ENCODE measurements at places on chromosomes 7 and 10.

DNA sequence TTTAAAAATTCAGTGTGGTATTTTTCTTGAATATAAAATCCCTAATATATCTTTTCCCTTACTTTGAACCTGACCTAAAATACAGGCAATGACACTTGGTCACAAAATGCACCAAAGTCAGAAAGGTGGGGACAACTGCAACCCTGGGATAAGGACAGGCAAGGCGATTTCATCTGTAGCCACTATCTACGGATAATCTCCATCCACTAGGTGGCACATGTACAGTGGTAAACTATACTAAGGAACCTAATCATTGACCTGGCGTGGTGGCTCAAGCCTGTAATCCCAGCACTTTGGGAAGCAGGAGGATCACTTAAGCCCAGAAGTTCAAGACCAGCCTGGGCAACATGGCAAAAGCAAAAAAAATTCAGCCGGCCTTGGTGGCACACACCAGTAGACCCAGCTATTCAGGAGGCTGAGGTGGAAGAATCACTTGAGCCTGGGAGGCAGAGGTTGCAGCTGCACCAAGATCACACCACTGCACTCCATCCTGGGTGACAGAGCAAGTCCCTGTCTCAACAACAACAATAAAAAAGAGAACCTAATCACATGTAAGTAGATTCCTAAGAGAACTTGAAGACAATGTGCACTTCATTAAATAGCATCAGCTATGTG lies 98.9 kb downstream of the KMT2C start:
- no peak for DNase-seq

DNA sequence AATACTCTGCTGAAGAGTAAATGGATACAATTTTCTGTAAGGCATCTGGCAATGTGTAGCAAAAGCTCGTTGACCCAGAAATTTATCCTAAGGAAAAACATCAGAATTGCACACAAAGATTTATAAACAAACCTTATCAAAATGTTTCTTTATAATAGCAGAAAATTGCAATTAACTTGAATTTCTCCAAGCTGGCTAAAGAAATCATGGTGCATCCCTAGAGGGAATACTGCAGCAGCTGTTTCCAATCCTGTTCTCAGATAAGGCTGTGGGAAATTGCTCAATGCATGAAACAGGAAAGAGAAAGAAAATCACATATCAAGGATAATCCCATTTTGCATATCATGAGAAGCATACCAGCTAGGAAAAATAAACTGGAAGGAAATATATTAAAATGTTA lies 18.7 kb downstream of the TACR2 start:
- no peak for DNase-seq

DNA sequence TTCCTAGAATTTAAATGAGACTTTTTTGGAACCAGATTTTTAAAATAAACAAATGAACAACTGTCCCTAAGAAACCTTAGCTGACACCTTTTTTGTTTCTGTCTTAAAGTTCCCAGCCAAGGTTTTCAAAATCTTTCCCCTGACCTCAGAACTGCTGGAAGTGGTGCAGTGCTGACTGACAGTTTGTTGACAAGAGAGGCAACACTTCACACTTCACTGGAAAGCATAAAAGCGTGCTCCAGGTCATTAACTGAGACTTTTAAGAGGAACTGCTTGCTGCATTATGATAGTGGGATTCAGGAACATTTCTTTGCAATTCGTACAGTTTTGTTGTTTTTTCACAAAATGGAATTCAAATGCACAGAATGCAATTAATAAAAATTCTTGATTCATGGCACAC lies 36.2 kb downstream of the SYPL1 start:
- no peak for DNase-seq

DNA sequence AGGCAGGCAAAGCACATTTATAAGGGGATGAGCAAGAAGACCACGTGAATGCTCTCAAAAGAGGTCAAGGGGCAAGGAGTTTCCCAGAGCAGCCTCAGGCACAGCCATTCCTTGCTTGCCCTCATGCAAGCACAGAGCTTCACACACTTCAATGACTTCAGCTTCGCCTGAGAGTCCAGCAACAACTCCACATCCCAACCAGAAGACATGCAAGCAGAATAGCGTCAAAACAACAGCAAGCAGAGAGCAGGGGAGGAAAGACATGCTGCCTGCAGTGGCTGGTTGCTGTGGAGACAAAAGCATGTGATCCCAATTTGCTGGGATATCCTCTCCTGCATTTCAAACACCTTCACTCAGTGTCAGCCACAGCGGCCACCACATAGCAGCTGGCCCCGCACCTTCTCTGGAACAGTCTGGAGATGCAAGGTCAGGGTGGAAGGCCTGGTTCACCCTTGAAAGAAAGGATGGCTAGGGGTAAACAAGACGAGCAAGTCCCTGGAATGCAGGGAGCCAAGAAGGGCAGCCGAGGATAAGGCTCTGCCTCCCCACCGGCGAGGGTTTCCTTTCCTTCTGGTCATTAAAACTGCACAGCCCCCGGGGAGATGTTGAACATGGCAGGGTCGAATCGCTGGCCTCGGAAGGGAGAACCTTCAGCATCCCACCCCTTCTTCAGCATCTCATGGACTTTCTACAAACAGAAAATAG lies 60.2 kb upstream of the CAMK2B start:
- no peak for DNase-seq

DNA sequence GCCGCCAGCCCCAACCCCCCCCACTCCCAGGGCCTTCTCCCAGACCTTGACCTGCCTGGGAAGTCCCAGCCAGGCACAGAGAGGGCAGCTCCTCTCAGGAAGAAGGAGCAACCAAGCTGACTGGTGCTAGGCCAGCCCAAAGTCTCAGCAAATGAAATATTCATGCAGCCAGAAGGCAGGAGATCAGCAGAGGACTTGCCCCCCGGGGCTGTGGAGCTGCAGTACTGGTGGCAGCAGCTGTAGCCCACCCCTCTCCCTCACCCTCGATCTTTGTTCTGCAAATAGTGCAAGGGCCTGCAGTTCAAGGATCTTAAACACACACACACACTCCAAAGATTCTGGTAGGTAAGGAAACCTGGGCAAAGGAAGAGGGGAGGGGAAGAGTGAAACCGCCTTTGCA lies 3.5 kb upstream of the SRRM3 start:
- no peak for DNase-seq

- DNase-seq = no peak
Observed at GRCh38 chr7:135834266-135834665, 85.7 kb upstream of the FAM180A start.

GRCh38 chr7:116772423-116772863 lies 89.9 kb upstream of the CAPZA2 start:
- DNase-seq = no peak

DNA sequence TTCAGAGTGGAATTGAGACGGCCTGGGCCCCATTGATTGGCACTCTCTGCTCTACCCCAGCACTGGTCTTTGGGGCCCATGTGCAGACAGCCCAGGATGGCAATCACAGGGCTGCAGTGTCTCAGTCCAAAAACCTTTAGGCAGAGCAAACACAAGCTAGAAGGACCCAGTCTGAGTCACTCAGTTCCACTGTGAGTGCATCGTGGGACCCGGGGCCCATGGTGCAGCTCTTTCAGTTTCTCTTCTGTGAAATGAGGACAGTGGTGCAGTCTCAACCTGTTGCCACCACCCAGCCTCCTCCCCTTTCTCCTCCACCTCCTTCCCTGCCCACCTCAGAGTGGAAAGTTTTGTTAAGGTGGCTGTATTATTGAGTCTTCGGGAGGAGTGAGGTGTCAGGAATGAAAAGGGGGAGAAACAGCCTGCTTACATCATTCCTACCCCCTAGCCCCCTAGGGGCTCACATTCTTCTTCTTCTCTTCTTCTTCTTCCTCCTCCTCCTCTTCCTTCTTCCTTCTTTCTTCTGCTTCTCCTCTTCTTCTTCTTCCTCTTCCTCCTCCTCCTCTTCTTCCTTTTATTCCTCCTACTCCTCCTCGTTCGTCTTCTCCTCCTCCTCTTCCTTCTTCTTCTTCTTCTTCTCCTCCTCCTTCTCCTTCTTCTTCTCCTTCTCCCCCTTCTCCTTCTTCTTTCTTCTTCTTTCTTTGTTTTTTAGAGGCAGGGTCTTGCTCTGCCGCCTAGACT lies 19.5 kb upstream of the CARD11 start:
- no peak for DNase-seq

- no peak for DNase-seq
Observed at GRCh38 chr10:69359148-69359547, 57.6 kb downstream of the TACR2 start.

DNA sequence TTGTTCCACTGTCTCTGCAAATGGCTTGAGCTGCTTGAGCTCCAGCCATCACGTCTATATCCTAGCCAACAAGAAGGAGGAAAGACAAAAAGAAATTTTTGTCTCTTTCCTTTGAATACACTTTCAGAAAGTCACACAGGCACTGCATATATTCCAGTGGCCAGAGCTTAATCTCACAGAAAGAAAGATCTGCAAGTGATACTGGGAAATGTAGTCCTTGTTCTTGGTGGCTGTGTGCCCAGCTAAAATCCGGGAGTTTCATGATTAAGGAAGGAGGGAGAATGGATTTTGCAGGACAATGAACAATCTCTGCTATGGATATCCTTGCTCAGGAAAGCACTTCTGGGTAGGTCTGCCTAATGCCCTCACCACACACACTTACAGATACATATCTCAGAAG lies 19.5 kb upstream of the DLG5 start:
- DNase-seq = no peak

DNA sequence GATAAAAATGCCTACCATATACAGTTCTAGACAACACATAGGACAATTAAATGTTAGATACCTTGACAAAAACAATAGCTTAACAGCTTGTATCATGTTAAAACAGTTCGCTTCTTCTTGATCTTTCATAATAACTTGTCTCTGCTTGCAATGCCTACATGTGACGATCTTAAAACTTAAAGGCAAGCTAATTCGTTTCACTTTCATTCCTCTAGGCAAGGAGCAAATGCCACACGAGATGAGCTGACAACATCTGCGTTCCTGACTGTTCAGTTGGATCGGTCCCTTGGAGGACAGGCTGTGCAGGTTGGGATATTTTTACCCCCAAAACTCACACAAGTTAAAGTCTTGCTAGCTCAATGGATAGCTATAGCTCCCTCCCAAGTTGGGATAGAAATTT lies 51.6 kb upstream of the ARL4A start:
- DNase-seq = no peak

DNA sequence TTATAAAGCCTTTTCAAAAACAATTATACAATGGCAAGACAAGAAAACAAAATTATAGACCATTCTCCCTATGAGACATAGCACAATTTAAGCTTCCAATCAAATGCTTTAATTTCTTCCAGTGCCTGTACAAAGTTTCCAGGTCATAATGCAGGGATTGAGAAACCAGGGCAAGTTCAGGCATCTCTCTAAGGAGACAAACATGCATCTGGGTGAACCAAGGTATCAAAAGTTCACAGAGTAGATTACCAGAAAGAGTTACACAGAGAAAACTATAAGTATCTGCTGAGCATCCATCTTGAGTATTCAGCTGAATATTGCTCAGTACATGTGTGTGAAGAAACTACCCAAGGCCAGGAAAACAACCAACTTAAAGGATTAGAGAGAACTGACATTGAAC lies 89.1 kb downstream of the COL28A1 start:
- no peak for DNase-seq

DNA sequence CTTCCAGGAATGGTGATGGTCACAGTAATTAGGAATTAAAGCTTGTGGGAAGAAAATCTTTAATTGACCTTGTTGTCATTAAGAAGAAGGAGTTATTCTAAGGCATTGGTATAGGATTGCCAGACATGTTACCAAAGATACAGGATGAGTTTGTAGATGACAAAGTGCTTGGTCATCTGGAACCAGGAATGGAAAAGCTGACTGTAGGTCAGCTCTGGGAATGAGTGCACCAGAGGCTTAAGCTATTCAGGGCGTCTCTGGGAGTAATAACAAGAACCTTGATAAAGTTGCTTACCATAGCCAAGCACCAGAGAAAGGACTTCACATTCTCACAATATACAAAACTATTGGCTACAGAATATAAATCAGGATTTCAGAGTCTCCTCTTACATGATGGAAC lies 89.0 kb downstream of the PHTF2 start:
- DNase-seq = no peak

GRCh38 chr7:95579318-95579717 lies 17.0 kb downstream of the PDK4 start:
- no peak for DNase-seq

- DNase-seq = no peak
Observed at GRCh38 chr10:102850025-102850518, 4.0 kb upstream of the BORCS7 start.

GRCh38 chr7:152136686-152137085 lies 111.2 kb downstream of the GALNT11 start:
- no peak for DNase-seq

GRCh38 chr10:122541541-122542002 lies 19.0 kb upstream of the DMBT1 start:
- DNase-seq = no peak

- DNase-seq = no peak
Observed at GRCh38 chr7:101155303-101155702, 1.0 kb downstream of the AP1S1 start.

DNA sequence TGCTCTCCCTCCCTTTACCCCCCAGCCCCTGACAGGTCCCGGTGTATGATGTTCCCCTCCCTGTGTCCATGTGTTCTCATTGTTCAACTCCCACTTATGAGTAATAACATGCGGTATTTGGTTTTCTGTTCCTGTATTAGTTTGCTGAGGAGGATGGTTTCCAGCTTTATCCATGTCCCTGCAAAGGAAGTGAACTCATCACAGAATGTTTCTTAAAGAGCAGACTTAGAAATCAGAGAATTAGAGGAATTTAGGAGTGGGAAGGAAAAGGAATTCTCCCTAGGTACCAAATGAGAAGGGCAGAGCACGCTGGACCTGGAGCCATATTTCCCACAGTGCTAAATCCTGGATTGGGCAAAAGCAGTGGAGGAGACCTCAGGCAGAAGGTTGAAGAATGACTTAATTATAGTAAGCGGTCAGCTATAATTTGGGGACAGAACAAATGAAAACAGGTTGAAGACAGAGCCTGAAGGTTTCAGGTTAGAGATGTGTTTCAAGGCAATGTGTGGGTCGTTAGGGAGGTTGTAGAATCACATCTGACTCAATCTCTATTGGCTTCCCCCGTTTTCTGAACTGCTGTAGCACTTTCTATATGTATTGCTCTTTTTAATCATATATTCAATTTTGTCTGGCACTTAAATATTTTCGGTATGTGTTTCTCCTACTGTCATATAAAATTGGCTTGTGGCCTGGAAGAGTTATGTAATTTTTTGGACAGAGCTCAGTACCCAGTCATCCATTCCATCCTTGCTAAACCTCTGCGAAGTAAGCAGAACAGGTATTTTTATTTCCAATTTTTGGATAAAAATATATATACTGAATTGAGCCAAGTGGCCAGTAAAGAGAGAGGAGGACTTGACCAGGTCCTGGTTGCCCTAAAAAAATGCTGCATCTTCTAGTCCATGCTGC lies 210.5 kb upstream of the KLF6 start:
- no peak for DNase-seq

- no peak for DNase-seq
Observed at GRCh38 chr10:60962946-60963345, 19.0 kb upstream of the RHOBTB1 start.

Measured in NCI-H187 treated with DMSO at 0.1 percent for 48 hours (cell line).